ENCODE measurements at places on chromosomes 1 and 21.
A peak's percentile ranks its signal among the peaks of the same experiment; 100 is the strongest.

GRCh38 chr21:40680311-40680710 is 166.6 kb downstream of the DSCAM start:
- DNase-seq = no peak

GRCh38 chr1:199054694-199055093 is 415.9 kb downstream of the PTPRC start:
- DNase-seq = no peak

DNA sequence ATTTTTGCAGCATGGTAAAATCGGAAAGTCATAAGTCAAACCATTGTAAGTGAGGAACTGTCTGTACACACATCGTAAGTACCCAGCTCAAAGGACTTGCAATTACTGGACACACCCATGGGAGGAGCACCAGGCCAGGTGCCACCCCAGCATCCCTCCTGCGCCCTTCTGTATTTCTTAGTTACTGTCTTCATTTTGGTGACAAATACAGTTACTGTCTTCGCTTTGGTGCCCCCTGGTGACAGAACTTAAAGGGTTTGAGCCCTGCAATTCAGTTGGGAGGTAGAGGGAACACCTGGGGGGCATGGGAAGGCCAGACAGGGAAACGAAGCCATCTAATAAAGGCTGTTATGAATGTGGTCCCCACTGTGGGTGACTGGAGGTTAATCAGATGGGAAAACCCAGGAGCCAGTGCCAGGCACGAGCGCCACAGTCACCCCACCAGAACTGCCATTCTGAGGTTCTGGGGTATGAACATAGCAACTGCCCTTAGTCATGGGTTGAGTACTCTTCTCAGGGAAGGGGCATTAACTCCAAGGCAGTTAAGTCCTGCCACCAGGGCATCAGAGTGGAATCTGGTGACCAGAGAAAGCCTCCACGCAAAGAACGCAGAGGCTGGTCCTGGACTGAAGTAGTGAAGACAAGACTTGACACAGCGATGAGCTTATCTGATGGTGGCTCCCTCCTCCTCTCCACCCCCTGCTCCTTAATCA is 612.9 kb downstream of the PTPRU start:
- DNase-seq = no peak

- peak; percentile 89 for DNase-seq
Observed at GRCh38 chr1:201385299-201385891, 7.9 kb upstream of the TNNT2 start.

- no peak for DNase-seq
Observed at GRCh38 chr1:102241431-102242338, 245.0 kb upstream of the OLFM3 start.

- DNase-seq = no peak
Observed at GRCh38 chr1:94719926-94720793, 100.0 kb upstream of the SLC44A3 start.

GRCh38 chr1:69743146-69743545 is 175.4 kb downstream of the LRRC7 start:
- no peak for DNase-seq

GRCh38 chr1:94109478-94109877 is 11.5 kb downstream of the ABCA4 start:
- no peak for DNase-seq

- DNase-seq = no peak
Observed at GRCh38 chr1:218933513-218933912, 240.2 kb upstream of the LYPLAL1 start.

DNA sequence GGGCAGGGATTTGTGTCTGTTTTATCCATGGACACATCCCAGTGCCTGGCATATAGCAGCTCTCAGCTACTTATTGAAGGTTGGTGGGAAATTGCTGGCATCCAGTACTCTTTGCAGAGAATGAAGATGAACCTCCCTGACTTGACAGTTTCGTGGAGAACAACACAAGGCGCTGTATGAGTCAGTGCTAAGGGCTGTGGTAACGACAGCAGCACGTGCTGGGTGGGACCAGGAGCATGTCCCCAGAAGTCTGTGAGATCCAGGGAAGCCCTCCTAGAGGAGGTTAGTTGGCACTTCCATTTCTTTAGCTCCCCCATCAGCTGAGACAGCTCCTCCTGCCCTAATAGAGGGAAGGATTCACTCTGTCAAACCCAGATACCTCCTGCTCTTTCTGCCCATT is 25.9 kb upstream of the IL19 start:
- no peak for DNase-seq

- no peak for DNase-seq
Observed at GRCh38 chr1:17599954-17600300, 60.4 kb downstream of the ARHGEF10L start.

DNA sequence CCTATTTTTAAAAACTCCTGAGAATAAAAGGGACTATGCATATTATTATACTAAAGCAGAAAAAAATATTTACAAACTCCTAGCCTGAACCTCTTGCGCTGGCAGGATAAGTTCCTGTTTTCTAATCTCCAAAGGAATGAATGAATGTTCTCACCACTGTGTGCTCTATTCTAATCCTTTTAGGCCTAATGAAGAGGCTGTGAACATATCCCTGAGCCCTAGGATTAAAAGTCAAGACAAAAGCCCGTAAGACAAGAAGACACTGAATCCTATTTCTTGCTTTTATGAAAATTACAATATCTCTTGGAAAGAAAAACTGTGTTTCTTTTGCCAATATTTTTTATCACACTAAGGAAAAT is 317.5 kb downstream of the HHAT start:
- no peak for DNase-seq

DNA sequence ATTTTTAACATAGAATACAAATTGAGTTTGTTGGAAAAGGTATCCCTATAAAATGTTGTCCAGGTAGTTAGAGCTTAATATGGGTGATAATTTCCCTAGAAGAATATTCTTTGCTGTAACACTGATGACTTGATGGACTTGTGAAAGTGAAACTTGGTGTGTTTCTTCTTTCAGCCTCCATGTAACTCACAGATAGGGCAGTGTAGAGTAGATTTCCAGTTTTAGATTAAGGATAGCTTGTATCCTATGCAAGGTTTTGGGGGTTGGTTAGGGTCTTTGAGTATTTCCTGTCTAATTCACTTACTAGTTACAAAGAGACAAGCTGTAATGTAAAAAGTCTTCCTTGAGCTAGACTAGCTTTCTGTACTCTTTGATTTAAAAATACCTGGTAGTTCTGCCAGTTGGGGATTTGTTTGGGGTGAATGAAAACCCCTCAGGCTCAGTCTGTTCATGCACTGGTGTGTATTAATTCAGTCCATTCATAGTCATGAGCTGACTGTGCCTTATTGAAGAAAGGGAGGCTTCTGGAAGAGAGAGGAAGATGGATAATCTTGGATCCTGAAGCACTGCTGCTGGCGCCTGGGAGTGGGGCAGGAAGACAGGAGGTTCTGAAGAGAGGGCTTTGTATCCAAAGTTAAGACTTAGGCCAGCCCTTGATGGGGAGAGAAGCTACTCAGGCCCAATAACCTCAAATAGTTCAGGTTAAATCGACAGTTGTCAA is 83.6 kb downstream of the CAMTA1 start:
- DNase-seq = no peak

DNA sequence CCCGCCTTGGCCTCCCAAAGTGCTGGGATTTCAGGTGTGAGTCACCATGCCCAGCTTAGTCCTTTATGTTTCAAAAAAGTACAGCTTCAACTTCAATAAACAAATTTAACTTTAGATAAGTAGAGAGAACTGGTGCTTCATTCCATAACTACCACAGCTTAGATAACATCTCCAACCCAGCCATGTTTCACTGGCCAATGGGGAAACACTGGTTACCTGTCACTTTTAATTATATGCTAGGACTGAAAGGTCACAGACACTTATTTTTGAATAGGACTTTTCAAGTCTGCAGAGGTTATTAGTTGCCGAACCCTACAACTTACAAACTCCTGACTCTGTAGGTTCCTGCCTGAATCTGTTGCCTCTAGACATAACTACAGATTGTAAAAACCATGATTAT is 56.5 kb upstream of the ST6GALNAC3 start:
- DNase-seq = no peak

GRCh38 chr1:161139766-161140165 is 7.3 kb upstream of the DEDD start:
- DNase-seq = no peak

DNA sequence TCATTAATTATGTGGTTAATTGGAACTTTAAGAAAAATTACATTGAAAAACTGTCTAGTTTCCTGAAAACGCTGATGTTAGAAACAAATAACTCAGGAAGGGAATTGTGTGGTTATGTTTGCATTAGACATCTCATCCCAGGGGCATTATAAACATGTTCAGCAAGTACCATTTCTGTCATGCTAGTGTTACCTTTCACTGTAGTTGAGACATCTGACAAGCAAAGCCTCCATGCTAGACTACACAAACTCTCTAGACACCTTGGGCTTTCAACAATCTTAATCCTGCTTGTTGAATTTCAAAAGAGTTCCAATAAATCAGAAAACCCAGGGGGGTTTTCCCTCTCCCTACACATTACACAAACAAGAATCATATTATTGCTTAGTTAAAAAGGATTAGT is 536.8 kb downstream of the KCNT2 start:
- DNase-seq = no peak

DNA sequence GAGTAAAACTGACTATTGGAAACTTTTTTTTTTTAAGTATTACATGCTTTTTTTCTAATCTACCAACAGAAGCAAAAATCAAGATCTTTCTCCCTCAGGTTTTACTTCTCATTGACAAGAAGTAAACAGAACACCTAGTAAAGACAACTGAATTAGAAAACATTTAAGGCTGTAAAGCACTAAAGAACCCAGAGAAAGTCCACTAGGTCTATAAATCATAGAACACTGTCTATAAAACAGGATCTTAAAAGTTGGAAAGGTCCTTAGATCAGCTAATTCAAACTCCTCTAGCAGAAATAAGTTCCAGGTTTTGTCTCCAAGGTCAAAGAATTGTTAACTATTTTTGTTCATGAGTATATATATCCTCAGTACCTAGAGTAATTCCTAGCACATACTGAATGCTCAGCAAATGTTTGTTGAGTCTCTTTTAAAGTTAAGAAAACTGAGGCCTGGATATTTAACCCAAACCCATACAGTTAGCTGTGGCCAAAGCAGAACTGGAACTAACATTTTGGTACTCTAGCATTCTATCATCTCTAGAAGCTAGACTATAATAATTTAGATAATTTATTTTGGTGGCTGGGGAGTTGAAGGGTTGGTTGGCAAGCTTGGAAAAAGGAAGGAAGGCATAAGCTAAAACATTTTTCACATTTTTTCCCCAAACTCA is 3.0 kb downstream of the EPS15 start:
- DNase-seq = no peak

GRCh38 chr1:210262897-210263272 is 30.3 kb downstream of the SERTAD4 start:
- DNase-seq = no peak

DNA sequence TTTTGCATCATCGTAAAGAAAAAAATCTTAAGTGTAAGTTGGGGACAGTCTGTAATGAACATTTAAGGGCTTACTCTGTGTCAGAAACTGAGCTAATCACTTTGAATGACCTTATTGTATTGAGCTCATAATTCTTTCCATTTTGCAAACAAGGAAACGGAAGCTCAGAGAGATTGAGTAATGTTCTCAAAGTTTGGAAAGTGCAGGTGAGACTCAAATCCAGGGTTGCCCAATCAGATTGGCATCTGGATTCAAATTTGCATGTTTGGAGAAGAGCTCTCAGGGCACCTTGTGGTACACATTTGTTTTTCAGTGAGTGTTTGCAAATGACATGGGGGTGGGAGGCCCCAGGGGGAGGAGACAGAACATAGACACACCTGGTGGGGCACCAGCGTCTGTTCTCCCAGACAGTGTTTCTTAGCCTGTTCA is 8.0 kb downstream of the ALPL start:
- DNase-seq = no peak

- no peak for DNase-seq
Observed at GRCh38 chr21:39610703-39611102, 2.0 kb upstream of the B3GALT5 start.

DNA sequence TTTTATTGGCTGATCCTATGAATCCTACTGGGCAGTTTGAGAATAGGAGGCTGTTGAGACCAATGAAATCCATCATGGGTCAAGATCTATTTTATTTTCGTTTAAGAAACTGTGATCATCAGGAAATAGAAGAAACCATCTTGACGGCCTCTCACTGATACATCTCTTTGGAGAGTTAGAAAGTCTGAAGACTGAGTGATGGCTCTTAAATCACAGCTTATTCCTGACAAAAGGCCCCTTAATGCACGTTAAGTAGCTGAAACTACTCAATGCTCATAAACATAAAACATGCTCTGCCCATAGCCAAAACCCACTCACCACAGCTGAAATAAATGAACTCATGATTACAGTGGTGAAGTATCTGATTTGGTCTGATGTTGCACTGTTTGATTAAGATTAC is 784.5 kb upstream of the NEGR1 start:
- no peak for DNase-seq

- DNase-seq = no peak
Observed at GRCh38 chr1:42439940-42440339, 15.9 kb downstream of the ZMYND12 start.

GRCh38 chr1:3277011-3277471 is 177.4 kb upstream of the ARHGEF16 start:
- DNase-seq = no peak

DNA sequence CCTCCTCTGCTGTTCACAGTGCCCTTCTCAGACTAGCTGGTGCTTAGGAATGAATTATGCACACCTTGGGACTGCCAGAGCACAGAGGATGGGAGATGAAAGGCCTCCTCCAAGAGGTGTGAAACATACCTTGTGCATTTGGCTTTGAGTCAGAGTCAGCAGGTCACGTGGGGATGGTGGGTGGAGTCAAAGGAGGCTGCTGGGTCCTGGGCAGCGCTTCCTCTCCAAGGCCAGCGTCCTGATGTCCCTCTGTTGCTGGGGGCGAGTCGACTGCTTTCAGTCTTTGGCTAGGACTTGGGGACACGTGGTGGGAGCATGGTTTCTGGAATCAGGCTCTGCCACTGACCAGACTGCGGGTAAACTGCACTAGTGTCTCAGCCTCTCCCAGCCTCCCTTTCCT is 91.2 kb downstream of the AJAP1 start:
- DNase-seq = peak; percentile 19

GRCh38 chr1:151777317-151777716 is 13.0 kb downstream of the TDRKH start:
- DNase-seq = no peak

GRCh38 chr1:175191659-175192058 is 917 bp downstream of the KIAA0040 start:
- peak; percentile 32 for DNase-seq

- DNase-seq = no peak
Observed at GRCh38 chr1:25631750-25632485, 15.3 kb downstream of the MAN1C1 start.

DNA sequence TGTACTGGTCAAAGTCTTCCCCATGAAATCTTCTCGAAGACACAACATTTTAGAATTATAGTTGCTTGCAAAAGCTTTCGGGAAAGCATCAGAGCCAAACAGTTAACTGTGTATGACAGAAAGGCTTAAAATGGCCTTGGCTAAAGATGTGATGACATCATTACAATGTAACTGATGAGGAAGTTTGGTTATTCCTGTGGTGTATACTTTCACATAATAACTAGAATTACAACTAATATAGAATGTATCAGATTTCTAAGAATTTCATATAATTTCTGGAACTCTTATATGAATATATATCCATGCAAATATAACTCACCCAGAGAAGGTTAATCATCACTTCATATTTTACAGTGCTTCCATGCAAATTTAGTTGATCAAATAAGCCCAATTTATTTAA is 8.4 kb downstream of the TP73 start:
- DNase-seq = no peak

Data from pancreas (tissue), 10 donors.